COR-L47 (cell line): ENCODE measurements at places on chromosomes 3 and 15.

DNA sequence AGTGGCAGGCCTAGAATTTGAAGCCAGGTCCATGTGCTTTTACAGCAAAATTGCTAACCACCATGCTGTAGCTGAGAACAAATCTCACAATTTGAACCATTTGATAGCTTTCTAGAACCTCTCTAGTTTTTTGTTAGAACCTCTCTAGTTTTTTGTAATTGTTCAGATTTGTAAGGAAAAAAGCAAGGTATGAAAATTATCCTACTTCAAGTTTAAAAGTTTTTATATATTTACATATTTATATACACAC is 9.8 kb downstream of the GXYLT2 start:
- no peak for DNase-seq

DNA sequence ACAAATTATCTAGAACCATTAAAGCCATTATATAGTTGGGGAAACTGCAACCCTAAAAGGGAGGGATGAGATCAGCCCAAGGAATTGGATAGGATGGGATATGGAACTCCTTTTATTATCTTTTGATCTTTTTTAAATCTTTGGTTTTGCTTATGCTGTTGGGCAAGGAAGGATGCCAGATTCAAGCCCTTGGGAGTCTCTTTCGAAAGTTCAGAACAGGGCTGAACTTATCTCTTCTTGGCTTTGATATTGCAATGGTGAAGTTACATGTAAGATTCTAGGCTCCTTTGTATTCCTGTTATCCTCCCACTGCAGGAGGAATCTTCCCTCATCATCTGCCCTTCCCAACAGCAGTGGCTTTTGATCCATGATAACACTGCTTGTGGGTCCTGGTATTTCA is 10.0 kb upstream of the SLC22A13 start:
- DNase-seq, result no peak

DNA sequence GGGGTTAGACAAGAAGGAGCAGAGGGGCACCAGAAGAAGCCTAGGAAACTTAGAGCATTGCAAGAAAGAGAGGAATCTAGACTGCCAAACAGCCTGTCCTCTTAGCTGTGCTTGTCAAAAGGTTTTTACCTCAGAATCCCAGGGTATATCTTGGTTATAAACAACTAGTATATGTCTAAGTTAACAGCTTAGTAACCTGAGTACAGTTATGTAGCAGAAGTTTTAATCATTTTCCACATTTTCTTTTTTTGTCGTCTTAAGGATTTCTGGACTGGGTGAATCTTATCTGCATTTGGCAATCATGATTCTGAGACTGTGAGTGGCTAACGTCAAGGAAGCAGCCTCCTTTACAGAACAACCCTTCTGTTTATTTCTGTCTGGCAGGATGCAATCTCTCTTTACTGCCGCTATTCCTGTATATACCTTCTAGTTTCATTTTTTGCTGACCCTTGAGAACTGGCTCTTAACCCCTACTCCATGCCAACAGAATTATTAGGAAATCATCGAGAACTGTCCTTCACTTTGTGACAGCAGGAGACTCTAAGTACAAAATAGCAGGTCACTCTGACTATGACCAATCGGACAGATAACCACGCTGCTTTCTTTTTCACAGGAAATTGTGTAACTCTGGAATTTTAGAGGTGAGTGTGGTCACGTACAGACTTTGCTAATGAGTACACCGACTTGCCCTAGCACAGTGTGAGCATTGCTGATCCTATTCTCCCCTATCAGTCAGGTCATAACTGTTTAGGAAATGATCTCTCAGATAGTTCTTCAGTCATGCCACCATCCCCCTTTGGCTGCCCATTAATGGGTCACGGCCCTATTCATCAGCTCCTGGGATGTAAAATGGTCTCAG is 3.3 kb upstream of the CP start:
- DNase-seq, result no peak

DNA sequence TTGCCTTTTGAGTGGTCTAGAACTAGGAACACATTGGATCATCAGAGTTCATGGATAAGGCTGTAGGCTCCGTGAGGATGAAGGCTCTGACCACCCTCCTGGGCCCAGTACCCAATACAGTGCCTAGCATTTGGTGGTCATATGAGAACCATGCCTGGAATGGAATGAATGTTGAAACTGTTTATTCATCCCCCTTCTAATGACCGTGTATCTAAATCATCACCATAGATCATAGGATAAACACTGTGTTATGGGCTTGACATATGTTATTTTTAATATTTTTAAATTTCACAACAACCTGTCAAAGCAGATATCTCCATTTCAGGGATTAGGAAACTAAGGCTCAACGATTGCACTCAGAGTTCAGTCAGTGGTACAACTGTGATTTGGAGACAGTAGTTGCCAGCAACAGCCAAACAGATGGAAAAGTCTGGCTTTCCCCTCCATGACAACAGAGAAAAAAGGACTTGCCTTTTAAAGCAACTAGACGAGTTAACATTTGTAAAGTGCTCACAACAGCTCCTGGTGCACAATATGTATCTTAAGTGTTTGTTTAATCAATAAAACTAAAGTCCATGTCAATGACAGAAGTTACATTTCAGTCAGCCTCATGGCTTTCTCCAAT is 89.6 kb downstream of the TMEM266 start:
- DNase-seq, result no peak

GRCh38 chr3:186096290-186096689 is 12.6 kb downstream of the ETV5 start:
- DNase-seq, result no peak

DNA sequence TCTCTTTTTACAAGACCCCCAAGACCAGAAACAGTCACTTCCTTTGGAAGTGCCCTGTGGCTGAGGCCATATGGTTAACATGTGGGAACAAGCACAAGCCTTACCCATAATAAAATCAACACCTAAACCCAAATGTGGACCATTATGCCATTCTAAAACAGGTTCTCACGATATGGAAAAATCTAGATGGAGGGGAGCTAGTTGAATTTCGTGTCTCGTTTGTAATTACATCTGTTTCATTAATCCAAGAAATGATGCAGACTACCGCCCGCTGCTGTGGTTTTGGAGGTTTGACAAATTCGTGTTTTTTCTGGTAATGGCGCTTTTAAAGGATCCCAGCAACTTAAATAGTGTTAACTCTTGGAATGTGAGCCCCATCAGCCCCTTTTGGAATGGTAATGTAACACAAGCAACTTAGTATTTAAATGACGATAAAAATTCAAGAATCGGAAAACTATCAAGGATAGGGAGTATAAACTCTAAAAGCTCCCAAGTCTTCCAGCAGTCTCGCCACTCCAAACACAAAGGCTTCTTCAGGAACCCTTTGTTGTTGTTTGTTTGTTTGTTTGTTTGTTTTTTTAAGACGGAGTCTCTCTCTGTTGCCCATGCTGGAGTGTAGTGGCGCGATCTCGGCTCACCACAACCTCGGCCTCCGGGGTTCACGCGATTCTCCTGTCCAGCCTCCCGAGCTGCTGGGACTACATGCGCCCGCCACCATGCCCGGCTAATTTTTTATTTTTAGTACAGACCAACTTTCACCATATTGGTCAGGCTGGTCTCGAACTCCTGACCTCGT is 1.1 kb downstream of the CNBP start:
- no peak for DNase-seq

DNA sequence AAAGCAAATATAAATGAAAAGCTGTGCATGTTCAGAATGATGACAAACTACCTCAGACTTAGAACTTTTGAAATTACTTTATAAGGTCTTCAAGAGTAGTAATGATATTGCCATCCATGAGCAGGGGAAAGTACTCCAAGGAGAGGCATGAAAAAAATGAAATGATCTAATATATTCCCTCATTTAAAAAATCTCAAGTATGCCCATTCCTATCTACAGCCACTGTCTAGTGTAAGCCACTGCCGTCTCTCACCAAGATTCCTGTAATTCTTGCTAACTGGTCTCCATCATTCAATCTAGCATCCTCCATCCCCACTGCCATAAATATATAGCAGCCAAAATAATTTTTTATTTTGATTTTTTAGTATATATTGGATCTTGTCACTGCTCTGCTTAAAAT is 258.8 kb downstream of the PLOD2 start:
- DNase-seq, result no peak

DNA sequence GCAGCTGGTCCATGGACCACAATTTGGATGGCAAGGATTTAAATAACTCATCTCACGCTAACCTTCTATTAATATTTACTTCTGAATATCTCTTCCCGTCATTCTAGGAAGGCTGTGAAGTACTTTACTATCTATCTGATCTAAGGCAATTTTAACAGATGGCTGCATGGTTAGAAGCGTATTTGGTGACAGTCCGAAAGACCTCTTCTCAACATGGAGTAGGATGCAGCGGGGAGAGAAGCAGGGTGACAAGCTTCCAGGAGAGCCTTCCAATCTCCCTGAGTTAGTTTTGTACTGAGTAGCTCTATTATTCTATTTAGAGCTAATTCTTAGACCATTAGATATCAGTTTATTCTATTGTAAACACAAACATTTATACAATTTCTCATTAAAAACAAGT is 309.4 kb downstream of the PLCL2 start:
- no peak for DNase-seq

GRCh38 chr3:109678600-109678999 is 341.3 kb upstream of the DPPA4 start:
- DNase-seq, result no peak

GRCh38 chr3:87898971-87899370 is 159.8 kb downstream of the CGGBP1 start:
- no peak for DNase-seq

DNA sequence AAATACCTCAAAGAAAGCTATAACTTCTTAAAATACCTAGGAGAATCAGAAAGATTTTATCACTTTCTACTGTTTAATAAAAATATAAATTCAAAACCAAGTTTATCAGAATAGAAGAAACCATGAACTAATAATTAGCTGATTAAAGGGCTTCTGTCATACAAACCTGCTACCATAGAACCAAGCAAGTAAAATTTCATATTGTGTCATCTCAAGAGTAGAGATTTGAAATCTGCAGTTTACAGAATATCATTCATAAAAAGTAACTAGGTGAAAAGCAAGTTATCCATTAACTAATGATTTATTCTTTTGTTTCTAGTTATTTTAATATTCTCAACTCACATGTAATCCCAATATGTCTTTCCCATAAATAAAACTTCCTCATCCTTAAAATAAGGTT is 36.8 kb upstream of the XXYLT1 start:
- DNase-seq, result no peak

- DNase-seq, result peak; percentile 47
Measured at GRCh38 chr15:31128919-31129768, 27.6 kb upstream of the TRPM1 start.

GRCh38 chr3:14201940-14202684 is 23.5 kb downstream of the LSM3 start:
- no peak for DNase-seq

DNA sequence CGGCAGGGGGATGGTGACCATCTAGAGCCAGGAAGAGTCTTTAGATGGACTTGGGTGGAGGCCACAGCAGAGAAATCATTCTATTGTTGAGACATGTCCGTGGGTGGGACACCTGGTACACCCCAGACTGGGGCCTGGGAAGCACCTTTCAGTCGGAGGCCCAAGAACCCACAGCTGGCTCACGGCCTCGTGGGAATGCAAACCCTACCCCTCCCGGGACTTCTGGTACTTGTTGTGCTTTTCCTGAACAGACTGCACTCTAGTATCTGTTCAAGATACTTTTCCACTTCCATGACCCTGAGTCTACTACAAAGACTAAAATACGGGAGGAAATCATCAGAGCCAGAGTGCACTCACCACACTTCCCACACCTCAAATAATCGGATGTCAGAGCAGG is 60.7 kb downstream of the BDH1 start:
- no peak for DNase-seq

- no peak for DNase-seq
Measured at GRCh38 chr15:61115679-61116078, 113.4 kb downstream of the RORA start.

DNA sequence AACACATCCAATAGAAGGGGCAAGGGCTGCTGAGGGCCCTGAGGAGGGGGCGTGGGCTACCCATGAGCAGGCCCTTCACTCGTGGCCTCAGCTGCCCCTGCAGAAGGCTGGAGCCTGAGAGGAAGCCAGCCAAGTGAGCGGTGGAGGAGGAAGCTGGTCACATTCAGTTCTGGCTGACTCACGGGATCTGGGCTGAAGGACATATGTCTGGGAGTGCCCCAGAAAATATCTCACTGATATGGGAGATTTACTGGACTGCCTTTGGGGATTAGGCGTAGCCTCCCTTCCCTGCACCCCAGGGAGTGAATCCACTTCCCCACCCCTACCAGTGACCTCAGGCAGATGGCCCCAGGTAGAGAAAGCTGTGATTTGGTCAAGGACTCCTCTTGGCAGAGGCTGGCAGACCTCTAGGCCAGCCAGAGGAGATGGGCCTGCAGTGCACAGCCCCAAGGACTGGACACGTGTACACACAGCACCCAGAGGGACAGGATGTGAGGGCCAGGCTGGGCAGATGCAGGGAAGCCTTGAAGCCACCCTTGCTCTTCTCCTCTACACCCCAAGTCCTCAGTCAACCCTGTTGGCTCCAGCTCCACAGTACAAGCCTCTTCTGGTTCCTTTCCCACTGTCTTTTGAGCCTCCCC is 14.2 kb upstream of the ANKDD1A start:
- DNase-seq, result no peak

DNA sequence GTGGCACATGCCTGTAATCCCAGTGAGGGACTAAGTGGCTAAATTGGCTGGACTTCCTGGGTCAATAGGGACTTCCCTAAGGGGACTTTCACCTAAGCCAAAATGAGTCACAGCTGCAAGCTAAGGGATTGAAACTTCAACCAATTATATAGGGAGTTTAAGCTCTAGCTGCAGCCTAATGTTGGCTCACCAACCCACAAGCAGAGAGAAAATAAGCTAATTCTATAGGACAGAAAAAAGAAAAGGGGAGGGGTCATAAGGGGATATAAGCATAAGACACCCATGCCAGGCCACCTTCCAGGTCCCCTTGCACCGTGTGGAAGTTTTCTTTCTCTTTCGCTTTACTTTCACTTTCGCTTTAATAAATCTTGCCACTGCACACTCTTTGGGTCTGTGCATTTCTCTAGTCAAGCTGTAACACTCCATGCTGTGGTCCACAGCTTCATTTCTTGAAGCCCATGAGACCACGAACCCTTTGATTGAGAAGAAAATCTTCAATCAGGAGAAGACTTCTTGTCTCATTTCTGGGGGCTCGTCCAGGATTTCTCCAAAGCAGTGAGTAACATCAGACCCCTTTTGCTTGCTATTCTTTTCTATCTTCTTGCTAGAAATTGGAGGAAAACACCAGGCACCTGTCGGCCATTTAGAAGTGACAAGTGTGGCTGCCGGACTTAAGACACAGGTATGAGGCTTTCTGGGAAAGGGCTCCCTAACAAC is 192.3 kb downstream of the IGSF11 start:
- DNase-seq, result no peak

- no peak for DNase-seq
Measured at GRCh38 chr3:149579161-149579560, 78.7 kb downstream of the WWTR1 start.

- DNase-seq, result no peak
Measured at GRCh38 chr3:149810846-149811245, 2.2 kb upstream of the RNF13 start.
